NCI-H146 (cell line): ENCODE measurements at places on chromosomes 12 and 14.

- DNase-seq = no peak
Observed at GRCh38 chr12:50914872-50915484, 37.4 kb upstream of the HIGD1C start.

DNA sequence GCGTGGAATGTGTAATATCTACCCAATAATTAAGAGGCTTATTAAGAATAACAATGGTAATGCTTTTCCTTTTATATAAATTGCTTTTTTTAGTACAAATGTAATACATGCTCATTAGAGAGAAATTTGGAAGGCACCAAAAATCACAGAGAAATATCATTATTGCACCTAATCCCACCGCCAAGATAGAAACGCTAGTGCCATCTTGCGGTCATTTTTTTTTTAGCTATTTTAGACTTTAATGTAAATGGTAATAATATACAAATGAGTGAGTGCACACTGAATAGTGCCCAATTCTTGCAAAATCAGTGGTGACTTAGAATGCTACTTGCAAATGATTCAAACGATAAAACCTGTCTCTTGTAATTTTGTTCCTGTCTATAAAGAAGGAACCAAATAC, 576.8 kb upstream of the TMEM132C start:
- no peak for DNase-seq

- no peak for DNase-seq
Observed at GRCh38 chr14:60958146-60958545, 22.7 kb downstream of the TRMT5 start.

DNA sequence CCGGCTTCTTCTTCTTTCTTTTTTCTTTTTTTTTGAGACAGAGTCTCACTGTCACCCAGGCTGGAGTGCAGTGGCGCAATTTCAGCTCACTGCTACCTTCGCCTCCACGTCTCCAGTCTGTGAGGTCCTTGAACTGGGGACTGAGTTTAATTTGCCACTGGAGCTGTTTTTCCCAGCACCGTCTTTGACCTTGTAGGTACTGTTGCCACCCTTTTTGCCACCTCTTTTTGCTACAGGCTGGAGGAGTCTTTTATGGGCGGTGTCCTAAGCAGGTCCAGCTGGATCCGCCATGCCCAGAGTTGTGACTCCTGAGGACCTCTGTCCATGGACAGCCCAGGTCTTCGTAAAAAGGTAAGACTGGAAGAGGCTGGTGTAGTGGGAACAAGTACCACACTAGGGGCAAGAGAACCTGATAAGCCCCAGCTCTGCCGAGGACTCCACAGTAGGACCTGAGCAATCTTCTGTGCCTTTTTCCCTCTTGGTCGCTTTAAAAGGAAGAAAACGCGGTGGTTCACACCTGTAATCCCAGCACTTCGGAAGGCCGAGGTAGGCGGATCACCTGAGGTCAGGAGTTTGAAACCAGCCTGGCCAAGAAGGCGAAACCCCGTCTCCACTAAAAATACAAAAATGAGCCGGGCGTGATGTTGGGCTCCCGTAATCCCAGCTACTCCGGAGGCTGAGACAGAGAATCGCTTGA, 946 bp downstream of the RNU4-2 start:
- DNase-seq = peak; percentile 67

GRCh38 chr12:28963554-28963953, 185.5 kb upstream of the FAR2 start:
- no peak for DNase-seq
